ENCODE measurements at places on chromosomes 16 and 17.

GRCh38 chr17:77490361-77491183 is 349.8 kb downstream of the SEC14L1 start:
- DNase-seq, result no peak

DNA sequence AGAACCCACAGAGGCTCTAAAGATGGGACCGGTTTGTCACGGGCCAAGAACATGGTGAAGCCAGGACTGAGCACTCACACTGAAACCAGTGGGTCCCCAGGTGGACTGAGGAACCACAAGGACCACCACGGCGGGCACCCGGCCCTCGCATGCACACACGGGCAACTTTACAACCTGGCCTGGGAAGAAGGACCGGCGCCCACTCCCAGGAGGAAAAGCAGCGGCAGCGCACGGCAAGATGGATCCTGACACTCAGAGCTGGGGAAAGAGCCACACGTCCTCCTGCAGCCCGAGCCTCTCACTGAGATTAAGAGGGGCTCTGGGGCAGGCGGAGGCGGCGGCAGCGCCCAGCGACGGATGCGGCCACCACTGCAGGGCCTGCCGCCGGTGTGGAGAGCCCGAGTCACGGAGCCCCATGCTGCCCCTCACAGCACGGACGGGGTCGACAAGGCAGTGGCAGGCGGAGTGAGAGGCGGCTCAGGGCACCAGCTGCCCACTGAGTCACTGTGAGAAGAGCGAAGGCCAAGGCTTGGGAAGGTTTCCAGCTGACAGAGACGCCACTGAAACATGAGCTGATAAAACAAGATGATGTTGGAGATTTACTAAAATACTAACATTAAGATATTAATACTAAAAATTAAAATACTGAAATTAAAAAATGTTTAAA is 118.3 kb downstream of the ANKRD11 start:
- DNase-seq, result no peak

GRCh38 chr17:34291721-34292348 is 6.3 kb downstream of the CCL11 start:
- no peak for DNase-seq

GRCh38 chr17:74187761-74188160 is 15.7 kb upstream of the RPL38 start:
- DNase-seq, result no peak

GRCh38 chr16:25109643-25110042 is 1.9 kb upstream of the LCMT1 start:
- DNase-seq, result peak; percentile 21

DNA sequence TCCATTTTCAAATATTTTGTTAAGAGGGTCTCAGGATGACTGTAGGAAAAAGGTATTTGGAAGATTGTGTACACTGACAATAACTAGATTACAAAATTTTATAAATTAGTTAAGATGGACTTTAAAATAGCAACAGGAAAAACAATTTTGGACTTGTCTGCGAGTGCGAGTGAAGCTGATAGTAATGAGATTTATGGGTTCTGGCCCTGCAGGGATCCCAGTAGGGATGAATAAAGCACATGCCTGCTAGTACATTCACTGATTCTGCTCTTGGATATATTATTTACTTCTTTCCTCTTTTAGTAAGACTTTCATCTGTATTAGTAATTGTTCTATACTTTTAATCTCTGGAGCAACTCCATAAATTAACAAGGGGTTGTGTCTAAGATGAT is 28.2 kb downstream of the PRKCA start:
- DNase-seq, result no peak

DNA sequence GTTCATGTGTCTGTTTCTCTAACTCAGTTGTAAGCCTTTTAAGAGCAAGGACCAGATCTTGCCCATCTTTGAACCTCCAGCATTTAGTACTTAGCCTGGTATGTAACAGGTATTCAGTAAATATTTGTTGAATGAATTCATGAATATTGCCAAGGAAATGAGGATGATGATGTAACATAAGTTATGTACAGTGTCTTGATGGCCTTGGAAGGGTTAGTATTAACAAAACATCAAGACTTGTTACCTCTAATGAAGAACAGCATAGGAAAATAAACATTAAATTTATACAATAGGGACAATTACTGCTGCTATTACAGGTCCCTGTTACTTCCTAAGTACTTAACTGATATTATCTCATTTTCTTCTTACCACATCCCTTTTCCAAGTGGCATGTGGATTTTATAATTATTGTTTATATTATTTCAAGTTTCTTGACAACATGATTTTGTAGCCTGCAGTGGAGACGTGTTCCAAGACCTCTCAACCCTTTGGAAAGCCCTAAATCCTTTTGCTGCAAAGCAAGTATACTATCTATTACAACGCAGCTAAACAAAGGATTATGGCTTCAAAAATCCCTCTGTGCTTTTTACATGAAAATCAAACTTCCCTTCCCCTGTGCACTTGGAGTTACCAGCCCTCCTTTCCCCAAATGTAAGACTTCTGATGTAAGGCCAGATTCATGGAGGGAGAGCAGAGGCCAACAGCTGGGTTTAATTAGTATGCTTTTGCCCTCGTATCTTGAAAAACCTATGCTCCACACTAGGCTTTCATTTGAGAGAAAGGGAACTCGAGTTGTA is 77.4 kb upstream of the SMIM36 start:
- no peak for DNase-seq

- DNase-seq, result no peak
Observed at GRCh38 chr16:88471575-88471974, 18.5 kb downstream of the ZFPM1 start.

DNA sequence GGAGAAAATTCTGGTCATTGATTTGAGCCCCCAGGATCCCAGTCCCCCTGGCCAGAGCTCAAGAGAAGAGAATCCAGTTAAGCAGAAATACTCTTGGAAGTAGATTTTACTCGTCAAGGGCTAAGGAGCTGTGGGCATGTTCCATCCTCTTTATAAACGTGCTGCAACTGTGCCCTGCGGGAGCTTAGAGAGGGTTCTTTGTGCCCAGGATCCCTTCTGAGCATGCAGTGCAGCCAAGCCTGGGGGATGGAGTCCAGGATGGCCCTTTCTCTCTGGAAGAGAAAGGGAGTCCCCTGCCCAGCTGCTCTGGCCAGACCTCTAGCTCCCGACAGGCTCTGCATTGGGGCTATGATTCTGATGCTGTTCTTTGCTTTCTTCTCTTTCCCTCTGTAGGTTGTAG is 9.5 kb upstream of the LGALS9 start:
- DNase-seq, result no peak

- no peak for DNase-seq
Observed at GRCh38 chr17:17186551-17187505, 19.3 kb downstream of the PLD6 start.

DNA sequence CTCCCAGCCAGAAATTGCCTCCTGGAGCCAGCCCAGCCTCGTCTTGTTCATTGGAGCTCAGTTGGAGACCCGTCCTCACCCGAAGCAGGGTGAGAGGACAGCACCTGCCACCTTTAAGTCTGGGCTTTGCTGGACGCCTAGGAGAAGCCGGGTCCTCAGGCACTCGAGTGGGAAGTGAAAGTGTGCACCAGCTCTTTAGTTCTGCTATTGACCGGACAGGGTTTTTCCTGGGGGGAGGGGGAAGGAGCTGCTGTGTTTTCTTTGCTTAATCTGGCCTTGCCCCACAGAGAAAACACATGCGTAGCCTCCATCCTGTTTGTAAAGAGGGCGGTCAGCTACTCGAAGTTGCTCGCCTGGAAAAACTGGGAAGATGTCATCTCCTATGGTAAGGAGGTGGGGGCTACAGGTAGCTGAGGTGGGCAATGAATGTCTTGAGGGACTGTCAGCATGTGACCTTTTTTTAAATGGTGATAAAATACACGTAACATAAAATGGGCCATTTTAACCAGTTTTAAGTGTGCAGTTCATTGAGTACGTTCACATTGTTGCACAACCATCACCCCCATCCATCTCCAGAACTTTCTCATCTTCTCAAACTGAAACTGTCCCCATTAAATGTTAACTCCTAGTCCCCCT is 34.4 kb downstream of the CMIP start:
- DNase-seq, result no peak

- no peak for DNase-seq
Observed at GRCh38 chr17:68020409-68020756, 15.2 kb upstream of the KPNA2 start.

GRCh38 chr17:28928061-28928460 is 23.3 kb downstream of the PHF12 start:
- DNase-seq, result no peak

- no peak for DNase-seq
Observed at GRCh38 chr17:4590981-4591453, 6.7 kb downstream of the SMTNL2 start.

DNA sequence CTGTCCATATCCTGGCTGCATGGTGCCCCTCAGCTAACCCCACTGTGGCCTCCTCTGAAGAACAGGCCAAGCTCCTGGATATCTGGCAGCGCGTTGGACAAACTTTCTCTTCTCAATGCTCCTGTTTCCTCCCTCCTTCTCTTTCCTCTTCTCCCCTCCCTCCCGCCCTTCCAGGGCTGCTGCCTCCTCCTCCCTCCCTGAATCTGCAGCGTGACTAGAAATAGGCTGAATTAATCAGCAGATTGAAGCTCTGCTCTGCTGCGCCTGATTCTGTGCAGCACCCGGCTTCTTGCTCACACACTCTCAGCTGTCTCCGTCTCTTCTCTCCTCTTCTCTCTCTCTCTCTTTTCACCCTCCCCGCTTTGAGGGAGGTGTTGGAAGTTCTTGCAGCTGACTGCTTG is 19.8 kb downstream of the TMEM94 start:
- DNase-seq, result no peak

- DNase-seq, result no peak
Observed at GRCh38 chr16:69013991-69014390, 91.5 kb upstream of the HAS3 start.

- DNase-seq, result no peak
Observed at GRCh38 chr17:39960524-39961041, 2.2 kb upstream of the GSDMA start.

- no peak for DNase-seq
Observed at GRCh38 chr16:48810436-48810802, 200.4 kb upstream of the N4BP1 start.

DNA sequence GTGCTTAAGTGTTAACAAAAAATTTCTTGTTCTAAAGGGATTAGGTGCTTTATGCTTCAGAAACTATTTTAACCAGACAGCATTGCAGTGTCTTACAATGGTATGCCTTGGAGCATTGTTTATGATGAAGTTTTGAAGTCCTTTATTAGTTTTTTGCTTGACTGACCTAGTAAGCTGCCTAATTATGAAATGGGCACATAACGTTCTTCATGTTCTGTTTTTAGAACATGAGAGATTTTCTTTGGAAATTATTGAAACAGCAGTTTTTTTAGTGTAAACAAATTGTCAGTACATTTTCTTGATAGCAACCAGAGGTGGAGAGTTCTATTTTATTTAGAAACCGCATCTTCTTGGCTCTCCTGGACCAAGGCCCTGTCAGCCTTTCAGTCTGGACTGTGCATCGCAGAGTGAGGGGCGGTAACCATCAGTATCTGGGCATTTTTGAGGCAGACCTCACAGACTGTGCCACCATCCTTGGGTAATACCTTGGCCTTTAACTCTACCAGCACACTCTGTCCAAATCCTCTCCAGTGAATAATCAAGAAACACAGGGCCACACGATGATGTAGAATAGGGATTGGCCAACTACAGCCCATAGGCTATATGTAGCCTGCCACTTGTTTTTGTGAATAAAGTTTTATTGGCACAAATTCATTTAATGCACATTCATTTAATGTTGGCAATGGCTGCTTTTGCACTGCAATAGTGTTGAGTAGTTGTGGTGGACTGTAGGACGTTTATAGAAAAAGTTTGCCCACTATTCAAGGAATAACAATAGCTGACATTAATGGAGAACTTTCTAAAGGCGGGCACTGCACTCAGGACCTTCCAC is 81.1 kb downstream of the VPS35L start:
- no peak for DNase-seq

- peak; percentile 88 for DNase-seq
Observed at GRCh38 chr16:51359141-51359955, 208.3 kb upstream of the SALL1 start.

DNA sequence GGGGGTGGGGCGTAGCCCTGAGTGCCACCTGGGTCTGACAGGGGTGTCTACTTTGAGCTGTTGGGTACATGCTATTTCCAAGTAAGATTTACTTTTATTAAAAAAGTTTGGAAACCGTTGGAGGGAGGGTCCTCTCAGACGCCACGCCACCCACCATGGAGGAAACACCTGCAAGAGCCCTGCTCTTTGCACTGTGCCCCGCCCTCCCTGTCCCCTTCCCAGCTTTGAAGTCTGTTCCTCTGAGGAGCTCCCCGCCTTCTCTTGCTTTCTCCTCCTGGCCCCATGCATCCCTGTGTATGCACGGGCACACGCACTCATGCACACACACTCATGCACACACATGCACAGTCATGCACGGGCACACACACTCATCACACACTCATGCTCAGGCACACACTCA is 15.5 kb downstream of the ADGRG1 start:
- DNase-seq, result no peak

DNA sequence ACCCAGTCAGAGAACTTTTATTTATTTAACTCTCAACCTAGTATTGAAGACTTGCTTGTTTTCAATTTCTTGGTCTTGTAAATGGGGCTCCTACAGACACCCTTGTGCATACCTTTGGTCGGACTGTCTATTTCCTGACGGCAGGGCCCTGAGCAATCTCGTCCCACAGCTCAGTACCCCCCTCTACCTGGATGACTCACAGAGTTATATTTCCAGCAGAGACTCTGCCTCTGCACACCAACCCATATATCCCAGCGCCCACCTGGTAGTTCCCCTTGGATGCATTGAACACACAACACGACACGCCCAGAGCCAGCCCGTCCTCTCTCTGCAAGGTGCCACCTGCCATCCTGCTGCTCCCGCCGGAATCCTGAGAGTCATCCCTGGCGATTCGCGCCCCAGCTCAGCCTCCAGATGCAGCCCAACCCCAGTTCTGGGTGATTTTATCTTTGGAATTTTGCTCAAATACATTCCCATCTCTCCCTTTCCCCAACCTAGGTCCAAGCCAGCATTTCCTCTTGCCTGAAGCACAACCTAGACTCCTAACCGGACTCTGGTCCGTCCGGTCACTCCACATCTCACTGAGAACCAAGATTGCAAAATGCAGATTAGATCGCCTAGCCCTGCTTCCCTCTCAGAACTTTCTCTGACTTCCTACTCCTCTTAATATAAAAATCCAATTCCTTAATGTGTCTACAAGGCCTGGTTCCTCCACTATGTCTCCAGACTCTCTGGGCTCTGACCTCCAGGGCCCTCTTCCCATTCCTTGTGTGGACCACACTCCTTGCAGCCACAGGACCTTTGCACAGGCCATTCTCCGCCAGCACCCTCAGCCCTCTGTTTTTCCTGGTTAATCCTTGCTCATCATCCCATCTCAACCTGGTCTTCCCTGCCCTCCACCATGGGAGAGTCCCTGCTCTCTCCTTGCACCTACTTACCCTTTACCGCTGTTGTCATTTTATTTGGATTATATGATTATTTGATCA is 129.2 kb downstream of the SEC14L1 start:
- DNase-seq, result peak; percentile 67
